A172 (cell line): ENCODE measurements at places on chromosomes 11 and 22.

- DNase-seq: no peak
Observed at GRCh38 chr11:107840129-107840484, 18.5 kb downstream of the SLC35F2 start.

GRCh38 chr11:75350743-75351540, 519 bp downstream of the ARRB1 start:
- no peak for DNase-seq

DNA sequence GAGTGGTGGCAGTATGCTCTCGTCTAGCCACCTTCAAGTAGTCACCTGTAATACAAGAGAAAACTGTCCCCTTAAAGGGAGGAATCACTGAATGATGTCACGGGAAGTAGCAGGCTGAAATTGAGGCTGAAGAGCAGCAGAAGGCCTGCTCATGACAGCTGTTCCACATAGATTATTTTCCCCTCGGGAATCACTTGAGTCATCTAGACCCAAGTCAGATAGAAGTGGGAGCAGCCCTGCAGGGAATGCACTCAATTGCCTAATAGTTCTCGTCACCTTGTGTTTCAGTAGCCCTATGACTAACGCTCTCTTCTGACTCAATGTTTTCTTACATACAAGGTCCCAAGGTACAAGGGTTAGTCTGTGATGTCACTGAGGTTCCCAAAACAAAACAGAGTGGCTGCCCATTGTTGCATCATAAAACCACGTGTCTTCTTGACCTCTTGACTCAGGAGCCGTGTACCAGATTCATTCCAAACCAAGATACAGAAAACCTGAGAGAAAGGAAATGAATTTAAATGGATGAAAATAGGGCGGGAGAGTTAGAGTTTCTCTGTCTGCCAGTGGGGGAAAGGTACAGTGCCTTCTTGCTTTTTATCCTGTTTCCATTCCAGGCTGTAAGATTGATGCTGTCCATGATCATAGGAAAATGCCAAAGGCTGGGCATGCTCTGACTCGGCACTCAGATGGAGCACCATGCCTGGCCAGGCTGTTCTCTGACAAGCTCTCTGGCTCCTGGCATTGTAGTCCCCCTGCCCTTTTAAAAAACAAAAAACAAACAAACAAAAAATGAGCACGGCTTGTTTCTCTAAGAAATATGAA, 21.6 kb upstream of the C11orf96 start:
- peak; percentile 99 for DNase-seq

DNA sequence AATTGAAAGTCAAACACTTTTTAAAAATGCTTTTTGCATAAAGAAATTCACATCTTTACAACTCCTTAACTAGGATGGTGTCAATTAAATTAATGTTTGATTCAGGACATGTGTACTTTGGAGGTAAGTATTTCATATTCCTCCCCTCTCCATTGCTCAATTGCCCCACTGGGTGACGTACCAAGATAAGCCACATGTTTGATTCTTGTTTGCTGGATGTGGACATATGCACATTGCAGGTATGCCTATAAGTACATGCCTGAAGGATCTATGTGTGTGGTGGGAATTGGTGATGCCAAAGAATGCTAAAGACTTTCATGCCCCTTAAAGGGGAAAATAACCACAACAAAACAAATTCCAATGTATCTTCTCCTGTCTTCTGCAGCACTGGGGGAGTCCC, 5.8 kb downstream of the CD44 start:
- DNase-seq: no peak

DNA sequence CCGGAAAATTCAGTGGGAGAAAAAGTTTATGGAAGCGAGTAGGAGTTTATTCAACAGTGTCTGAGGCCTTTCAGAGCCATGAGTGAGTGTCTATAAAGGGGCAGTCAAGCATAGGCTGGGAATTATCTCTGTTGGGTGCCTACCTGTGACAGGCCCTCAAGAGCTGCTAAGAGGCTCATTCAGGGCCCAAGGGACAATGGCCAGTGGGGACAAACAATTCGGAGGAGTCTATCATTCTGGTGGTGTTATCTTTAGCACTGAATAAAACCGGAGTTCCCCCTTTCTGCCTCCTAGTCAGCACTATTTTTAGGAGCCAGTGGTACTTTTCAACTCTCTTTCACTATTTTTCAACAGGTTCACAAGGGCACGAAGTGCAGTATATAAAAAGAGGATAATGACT, 89.5 kb upstream of the HTATIP2 start:
- DNase-seq: no peak

GRCh38 chr11:115523727-115524399, 19.6 kb upstream of the CADM1 start:
- no peak for DNase-seq

- no peak for DNase-seq
Observed at GRCh38 chr11:64340671-64341335, 799 bp downstream of the CCDC88B start.

DNA sequence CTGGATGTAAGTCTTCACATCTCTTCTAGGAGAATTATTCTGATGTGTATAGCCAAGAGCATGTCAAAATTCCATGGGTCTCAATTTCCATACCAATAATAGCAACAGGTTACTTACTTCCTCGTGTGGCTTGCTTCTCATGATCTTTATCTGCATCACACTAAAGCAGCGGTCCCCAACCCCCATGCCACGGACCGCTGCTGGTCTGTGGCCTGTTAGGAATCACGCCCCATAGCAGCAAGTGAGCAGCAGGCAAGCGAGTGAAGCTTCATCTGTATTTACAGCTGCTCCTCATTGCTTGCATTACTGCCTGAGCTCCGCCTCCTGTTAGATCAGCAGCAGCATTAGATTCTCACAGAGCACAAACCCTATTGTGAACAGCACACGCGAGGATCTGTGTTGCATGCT, 28.9 kb upstream of the SLC25A1 start:
- no peak for DNase-seq
